ENCODE measurements at places on chromosomes 4 and X.

- DNase-seq, result no peak
These were observed 104.0 kb upstream of the WDR17 start for GRCh38 chr4:175961604-175962003.

DNA sequence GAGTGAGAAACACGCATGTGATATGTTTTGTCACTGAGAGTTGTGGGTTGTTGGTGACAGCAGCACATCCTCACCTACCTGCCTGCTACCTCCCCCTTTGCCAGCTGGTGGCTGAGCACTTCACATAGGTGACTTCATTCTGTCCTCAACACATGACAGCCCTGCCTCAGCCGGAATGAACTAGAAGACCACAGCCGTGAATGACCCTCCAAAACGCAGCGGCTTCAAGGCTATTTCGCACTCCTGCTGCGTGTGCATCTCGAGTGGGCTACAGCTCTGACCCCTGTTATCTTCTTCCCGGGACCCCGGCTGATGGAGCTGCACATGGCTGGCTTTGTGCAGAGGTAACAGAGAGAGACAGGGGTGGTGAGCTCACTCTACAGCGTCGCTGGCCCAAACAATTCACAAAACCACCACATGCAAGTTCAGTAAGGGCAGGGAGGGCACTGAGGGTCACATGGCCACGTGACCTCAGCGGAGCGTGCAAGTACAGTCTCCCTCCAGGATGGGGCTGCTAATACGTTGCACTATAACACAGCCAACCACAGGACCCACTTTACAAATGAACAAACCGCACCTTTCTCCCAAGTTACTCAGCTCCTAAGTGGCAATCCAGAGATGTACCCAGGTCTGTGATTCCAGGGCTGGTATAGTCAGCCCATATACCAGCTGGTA is 6.3 kb upstream of the PPP2R2C start:
- DNase-seq, result no peak

DNA sequence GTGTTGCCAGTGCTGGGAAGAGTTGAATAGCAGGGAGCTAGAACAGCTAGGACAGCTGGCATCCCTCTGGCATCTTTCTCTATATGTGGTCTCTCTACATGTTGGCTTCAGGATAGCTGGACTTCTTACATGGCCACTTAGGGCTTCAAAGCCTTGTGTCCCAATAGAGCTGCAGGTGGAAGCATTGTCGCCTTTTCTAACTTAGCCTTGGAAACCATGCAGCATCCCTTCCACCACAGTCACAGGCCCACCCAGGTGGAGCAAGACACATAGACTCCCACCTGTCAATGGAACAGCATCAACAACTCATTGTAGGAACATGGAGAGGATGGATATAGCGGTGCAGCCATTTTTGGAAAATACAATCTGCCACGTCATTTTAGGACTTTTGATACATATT is 149.0 kb downstream of the AASDH start:
- no peak for DNase-seq

DNA sequence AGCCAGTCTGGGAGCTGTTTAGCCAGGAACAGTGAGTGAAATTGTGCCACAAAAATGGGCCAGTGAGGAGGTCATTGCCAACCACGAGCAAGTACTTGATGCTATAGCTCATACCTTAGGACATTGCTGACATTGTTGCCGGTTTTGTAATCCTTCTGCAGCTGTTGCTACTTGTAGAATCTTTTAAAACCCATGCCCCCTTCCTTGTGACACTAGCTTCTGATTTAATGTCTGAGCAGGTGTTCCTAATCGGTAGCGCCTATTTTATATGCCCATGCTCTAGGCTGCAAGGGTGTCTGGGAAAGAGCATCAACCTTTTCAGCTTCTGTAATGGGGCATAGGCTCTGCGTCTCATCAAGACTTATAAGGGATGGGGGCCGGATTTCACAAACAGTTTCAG is 2.6 kb downstream of the POLA1 start:
- no peak for DNase-seq

DNA sequence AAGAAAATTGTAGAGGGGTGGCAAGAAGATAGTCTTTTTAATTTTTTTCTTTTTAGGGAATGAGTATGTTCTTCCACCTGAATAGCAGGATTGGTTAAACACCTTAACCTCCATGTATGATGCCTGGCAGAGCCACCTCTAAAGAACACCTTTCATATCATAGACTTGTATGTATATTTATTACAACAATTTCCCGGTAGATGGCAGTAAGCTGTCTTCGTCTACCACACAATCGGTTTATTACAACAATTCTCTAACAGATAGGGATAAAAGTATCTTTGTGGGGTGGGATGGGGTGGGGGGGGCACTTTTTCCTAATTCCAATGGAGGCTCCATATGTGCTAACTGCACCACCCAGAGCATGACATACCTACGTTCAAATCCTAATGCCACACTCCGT is 255.5 kb downstream of the LDB2 start:
- DNase-seq, result no peak

GRCh38 chr4:147492761-147493160 is 11.9 kb downstream of the EDNRA start:
- no peak for DNase-seq

DNA sequence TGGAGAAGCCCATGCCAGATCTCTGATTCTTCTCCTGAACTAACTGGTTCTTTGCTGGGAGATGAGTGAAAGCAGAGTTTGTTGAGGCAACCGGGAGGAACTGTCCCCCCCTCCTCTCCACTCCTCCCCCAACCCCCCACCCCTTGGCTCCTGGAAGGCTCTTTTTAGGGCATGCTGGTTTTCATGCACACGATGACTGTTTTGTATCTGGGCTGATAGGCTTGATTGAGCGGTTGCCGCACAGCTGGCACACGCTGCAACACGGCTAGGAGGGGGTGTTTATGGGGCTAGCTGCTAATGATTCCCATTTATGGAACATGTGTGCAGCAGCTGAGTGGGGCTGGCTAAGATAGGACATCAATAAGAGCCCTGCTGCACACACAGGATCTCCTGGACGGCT is 137.2 kb downstream of the SMIM20 start:
- DNase-seq, result no peak

- no peak for DNase-seq
These were observed 545.0 kb downstream of the TMA16 start for GRCh38 chr4:164039482-164039881.

DNA sequence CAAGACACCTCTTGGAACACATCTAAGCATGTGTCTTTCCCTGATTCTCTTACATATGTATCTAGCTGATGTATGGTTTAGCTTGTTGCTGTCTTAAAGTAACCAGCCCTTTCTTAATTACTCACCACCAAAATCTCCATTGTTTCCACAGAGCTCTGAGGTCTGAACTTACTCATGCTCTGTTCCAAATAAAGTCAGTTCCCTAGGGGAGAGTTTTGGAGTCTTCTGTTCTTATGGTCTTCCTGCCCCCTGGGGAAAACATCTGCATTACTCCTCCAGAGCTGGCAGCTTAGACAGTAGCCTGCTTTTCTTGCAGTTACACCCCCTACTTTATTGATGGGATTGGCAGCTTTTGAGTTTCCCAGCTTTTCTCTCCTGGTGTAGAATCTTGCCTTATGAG is 125.8 kb downstream of the EDA start:
- DNase-seq, result no peak

- DNase-seq, result no peak
These were observed 42.4 kb downstream of the HTR2C start for GRCh38 chrX:114626323-114626722.

DNA sequence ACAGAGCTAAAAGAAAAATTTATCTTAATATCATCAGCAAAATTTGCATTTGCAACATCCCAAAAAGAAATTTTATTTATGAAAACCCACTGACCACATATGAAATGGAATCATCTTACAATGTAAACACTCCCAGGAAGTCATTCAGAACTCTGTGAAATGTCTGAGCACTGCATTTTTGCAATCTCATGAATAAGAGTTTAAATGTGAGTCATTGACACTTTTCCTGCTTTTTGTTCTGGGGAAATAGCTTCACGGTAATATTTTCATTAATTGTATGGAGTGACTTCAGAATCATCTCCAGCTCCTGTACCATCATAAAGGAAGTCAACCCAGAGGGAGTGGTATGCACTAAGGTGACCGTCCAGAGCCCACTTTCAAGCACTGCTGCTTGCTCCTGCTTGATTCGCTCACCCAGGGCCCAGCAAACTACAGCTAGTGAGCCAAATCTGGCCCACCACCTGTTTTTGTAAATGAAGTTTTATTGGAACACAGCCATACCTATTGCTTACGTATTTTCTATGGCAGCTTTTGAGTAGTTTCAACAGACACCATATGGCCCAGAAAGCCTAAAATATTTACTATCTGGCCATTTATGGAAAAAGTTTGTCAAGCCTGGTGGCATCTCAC is 17.2 kb downstream of the EDNRA start:
- no peak for DNase-seq

DNA sequence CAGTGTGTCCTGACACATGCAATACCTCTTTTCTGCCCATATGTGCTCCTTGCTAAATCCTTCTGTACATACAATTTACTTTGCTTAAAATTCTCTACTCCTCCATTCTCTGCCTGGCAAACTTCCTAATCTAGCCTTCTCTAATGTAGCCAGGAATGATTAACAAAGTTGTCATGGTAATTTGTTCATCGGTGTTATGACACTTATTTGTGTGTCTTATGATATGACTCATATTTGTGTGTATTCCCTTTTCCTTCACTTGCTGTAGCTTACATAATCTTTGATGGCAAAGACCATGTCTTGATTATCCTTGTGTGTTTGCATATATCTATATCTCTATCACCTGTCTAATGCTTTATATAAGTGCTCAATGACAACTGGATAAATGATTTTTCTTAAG is 133.3 kb downstream of the COL25A1 start:
- no peak for DNase-seq

GRCh38 chrX:15737959-15738902 is at the start of gene CA5B:
CA5B (plus strand) TSS chrX:15738270; CDS start chrX:15750024, 11,754 bp downstream.
- peak; percentile 99 for DNase-seq

- DNase-seq, result no peak
These were observed 15.1 kb downstream of the SLC2A9 start for GRCh38 chr4:10006231-10006600.

DNA sequence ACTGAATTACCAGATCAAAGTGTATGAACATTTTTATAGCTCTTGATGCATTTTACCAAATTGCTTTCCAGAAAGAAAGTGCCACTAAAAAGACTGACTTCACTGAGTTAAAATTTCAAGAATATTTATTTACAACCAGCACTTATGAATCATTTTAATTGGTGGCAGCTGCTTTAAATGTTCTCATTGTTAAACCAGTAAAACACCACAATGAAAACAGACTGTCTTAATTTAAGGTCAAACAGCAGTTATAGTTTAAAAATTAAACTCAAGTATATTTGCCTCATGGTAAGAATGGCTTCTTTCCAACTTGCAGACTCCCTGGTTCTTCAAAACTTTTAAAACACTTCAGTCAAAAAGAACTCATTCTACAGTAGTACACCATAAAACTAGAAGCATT is 36.9 kb downstream of the AMMECR1 start:
- no peak for DNase-seq

- DNase-seq, result no peak
These were observed 424 bp downstream of the SATL1 start for GRCh38 chrX:85243155-85243554.

- no peak for DNase-seq
These were observed 91.8 kb downstream of the PDE5A start for GRCh38 chr4:119536572-119537528.

GRCh38 chrX:130594453-130594916 is 192.7 kb downstream of the RBMX2 start:
- no peak for DNase-seq

DNA sequence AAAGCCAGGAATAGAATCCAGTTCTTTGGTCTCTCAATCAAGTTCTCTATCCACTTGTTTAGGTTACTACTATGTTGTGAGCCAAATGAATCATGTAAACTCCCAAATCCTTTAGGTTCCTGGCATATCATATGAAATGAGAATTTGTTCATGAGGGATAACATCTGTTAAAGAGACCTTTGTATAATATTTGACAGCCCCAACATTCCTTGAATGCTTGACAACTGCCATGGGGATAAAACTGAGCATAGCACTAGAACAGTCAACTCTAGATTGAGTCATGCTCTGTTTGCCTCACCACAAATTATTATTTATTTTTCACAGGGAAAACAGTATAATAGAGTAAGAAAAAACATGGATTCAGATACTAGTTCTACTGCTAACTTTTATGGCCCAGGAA is 93.3 kb downstream of the NAA11 start:
- no peak for DNase-seq

DNA sequence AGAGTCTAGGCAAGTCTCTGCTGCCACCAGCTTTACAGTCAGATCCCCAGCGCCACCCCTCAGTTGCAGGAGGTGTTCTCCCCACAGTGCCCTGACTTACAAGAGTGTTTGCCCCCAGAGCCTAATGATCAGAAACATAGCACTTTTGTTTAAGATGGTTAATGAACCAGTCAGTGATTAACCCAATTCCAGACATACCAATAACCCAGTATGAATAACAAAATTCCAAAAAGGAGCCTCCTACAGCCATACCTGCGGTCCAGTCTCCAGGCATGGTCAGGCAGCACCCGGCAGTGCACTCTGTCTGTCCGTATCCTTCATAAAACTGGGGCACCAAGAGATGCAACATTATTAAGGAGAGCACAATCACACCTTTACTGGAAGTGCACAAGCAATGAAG is 30.7 kb upstream of the CENPU start:
- no peak for DNase-seq

DNA sequence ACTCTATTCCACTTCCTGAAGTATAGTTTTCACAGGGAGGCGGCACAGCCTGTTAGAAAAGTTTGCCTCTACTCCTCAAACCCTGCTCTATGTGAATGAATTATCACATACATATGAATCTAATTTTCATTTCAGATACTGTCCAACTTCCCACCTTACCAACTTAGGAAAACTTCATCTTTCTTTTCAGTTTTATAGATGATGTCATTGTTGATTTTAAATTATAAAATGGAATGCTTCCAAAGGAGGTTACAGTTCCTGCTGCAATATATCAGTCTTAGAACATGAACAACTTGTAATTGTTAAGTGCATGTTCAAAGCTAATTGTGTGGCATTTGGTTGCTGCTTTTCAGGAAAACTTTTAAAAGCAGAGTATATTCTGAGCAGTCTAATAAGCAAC is 92.4 kb downstream of the NEUROG2 start:
- no peak for DNase-seq

DNA sequence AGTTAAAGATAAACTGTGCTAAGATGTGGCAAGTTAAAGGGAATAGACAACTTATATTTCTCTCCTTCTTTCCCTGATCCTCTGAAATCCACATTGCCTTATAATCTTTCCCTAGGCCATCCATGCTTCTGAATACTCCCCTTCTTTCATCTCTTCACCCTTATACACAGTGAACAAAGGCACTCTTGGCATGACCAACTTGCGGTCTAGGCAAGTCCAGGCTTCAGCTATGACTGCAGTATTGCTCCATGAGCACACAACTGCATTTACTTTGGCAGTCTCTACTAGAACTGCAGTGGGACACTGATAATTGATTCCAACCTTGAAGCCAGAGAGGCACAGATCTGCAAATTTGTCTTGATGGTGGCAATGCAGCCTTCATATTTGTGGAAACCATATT is 24.2 kb upstream of the UBA6 start:
- DNase-seq, result no peak

DNA sequence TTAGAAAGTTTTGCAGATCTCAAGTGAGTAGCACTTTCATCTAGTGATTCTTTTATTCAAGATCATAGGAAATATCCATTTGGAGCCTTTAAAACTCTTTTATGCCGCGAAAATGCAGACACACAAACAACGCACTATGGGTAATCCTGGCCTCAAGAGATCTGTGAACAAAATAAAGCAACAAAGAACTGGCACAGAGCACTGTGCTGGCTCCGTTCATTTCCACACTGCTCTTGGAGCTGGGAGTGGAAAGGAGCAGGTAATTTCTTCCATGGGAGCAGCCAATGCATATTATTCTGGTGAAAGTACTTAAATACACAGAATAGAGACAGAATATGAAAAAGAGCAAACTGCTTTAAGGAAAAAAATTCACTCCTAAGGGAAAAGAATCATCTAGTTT is 172.7 kb upstream of the FRG1 start:
- DNase-seq, result no peak

Measured in naive thymus-derived CD8-positive, alpha-beta T cell (primary cell).